Left ventricle myocardium inferior (tissue), 1 donor: ENCODE measurements at places on chromosomes 6 and 20. TPM values are rescaled to one million over a fixed set of nuclear protein-coding genes. Genes with fewer than 3 reads are reported as not detected.

The CRISP3 gene
- not detected for total RNA-seq

The ZC2HC1B gene
- not detected for total RNA-seq

The DAAM2 gene
- total RNA-seq: 19.1 TPM

The PTPRK gene
- 18.4 TPM for total RNA-seq

The SAMD5 gene
- total RNA-seq: 0.33 TPM

DNA sequence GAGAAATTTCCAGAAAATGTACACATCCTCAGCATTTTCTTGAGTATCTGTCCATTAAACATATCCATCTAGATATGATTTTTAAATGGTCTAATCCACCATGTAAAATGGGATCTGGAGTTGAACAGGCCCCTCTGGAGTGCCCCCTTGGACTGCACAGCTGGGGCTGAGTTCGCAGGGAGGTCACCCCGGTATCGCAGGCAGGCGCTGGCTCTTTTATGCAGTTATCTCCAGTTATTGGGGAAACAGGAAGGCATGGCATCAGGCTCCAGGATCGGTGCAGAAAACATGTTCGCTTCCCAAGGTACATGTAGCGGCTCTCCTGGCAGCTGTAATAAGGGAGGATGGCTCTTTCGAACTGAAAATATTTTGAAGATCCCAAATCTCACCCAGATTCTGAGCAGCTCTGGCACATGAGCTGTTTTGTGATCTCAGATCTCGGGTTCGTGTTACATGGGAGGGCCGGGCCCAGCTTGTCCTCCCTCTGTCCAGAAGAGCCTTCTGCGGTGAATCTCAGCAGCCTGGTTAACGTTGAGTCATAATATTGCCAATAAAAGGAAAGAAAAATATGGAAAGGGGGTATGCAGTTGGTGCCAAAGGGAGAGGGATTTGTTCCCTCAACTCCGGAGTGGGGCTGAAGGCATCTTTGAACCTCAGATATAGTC lies 167.7 kb downstream of the EYA2 start:
- no peak for DNase-seq

GRCh38 chr6:170221753-170222400 lies 69.0 kb downstream of the DLL1 start:
- DNase-seq: no peak

DNA sequence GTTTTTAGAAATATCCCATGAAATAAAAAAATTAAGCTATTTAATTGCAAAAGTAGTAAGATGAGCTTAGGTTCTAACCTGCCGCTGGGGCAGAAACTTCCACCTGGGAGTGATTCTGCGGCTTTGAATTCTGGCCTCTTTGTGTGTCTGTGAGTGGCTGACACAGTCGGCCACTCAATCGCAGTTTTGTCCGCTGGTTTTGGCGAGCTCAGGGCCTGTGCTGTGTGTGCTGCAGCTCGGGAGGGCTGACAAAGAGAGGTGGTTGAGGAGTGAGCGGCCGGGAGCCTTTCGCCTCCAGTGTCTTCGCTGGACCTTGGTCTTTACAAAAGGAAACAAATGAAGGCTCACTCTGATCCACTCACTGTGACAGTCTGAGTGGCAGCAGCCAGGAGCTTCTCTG lies 128.4 kb downstream of the TIAM2 start:
- DNase-seq: no peak

GRCh38 chr6:123888771-123889513 lies 85.3 kb downstream of the NKAIN2 start:
- no peak for DNase-seq

GRCh38 chr20:38633577-38634093 lies 32.0 kb downstream of the ARHGAP40 start:
- no peak for DNase-seq

DNA sequence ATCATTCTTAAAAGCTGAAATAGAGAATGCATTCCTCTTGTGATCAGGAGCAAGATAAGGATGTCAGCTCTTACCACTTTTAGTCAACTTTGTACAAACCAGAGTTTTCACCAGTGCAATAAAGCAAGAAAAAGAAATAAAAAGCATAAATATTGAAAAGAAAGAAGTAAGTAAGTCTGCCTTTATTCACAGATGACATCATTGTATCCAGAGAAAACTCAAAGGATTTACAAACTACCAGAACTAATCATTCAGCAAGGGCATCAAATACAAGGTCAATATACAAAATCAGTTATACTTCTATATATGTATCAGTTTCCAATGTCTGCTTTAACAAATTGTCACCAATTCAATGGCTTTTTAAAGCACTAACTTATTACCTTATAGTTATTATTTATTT lies 13.4 kb downstream of the TTLL9 start:
- no peak for DNase-seq

DNA sequence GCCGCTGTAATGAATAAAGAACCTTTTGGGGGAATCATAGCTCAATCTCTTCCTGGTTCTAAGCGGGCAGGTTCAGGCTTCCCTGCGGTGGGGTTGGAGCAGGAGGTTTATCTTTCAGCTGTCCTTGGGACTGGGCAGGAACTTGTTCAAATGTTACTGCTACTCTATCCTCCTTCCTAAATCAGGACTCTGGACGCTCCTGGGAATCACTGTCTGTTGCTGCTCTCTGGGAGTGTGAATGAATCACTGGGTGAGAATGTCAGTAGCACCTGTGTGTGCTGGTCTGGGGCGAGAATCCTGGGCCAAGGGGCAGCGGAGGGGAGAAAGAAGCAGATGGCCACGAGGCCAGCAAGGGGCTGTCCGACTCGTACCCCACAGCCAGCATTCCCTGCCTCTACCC lies 65.4 kb upstream of the ZNFX1 start:
- DNase-seq: no peak
